Nephron progenitor cell (in vitro differentiated cells): ENCODE measurements at places on chromosomes 1 and 21.

DNA sequence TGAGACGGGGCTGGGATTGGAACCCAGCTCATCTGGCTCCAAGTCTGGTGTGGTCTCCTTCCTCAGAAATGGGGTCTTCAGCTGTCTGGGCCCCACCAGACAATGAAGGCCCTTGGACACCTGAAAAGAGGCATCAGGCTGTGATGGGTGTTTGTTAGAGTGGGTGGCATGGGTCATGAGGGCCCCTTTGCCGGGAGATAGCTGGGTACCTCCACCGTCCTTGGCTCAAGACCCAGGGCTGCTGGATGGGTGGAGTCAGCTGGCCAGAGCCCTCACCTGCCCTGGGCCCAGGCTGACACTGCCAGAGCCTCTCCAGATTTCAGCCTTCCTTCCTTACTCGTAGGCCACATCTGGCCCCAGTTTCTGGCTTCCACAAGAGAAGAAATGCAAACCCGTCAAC is 13.4 kb upstream of the TTC22 start:
- H3K36me3 ChIP-seq = no peaks in the 10 kb centered on the region
- H3K4me3 ChIP-seq = no peak overlapping the region
- peaks cover 35% of the 10 kb centered on the region for H3K27me3 ChIP-seq
- H3K27ac ChIP-seq = no peak overlapping the region

DNA sequence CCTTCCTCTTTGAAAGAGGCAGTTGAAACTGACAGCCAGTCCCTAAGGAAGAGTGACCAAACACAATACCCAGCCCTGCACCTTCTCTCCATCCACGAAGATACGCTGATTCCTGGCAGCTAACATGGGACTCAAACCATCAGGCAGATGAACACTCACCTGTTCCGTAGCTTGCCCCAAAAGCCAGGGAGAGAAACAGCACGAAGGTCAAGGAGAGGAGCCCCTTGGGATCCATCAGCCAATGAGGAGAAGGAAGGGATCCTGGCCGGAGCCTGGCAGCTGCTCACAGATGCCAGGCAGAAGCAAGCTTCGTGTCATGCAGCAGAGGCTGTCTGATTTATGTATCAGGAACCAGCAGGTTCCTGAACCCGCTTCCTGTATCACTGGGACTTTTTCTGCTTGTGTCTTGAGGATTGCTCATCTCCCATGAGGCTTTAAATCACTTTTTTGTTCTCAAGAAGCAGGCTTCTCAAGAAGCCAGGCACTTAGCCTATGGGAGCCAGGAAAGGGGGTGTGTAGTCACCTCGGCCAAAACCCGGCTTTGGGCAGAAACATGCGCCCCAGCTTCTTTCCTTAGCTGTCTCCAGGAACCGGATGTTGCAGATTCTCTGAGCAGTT is at the start of gene SLAMF1:
Gene SLAMF1 (minus strand): TSS at position 334 of the 618 bp plus-strand sequence. CDS start 99 bp downstream, at position 235.
- DNase-seq = no peak
- peak within 1 kb of the TSS; percentile 39 for H3K27ac ChIP-seq
- peaks cover 24% of the 10 kb centered on the region for H3K4me1 ChIP-seq

DNA sequence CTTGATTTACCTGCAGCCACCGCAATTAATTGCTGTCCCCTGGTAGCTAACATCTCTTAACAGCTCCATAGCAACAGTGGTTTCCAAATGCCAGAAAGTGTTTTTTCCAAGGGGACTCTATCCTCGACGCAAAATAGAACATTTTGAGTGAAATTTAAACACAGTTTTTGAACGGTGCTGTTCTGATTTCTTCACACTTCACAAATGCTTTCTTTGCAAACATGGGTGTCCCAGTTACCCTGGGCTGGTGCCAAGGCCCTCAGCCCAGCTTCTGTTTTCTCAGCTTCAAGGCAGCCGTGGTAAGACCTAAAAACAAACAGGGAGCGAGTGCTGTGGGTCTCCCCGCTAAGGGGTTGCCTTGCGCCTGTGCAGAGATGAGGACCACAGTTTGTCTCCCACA is 147.3 kb upstream of the VAMP3 start:
- no peaks in the 10 kb centered on the region for H3K36me3 ChIP-seq
- no peak overlapping the region for H3K27ac ChIP-seq
- H3K27me3 ChIP-seq = peaks cover 68% of the 10 kb centered on the region
- H3K4me1 ChIP-seq = peaks cover 19% of the 10 kb centered on the region
- DNase-seq = no peak

DNA sequence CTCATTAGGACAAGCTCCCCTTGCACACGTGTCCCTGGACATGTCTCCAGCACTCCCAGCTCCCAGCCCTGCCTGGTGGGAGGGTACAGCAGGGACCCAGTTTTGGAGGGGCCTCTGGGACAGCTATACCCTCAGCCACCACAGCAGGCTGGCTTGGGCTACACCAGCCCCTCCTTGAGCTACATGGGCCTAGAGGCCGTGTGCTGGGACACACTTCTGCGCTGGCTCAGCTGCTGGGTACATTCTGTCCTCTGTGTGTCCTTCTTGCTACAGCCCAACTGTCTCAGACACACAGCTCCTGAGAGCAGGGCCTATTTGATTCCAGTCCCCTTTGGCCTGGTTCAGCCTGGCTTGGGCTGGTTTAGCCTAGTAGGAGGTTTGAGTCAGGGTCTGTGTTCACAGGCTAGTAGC is 26.7 kb downstream of the DMAP1 start:
- peaks cover 97% of the 10 kb centered on the region for H3K4me1 ChIP-seq
- H3K4me3 ChIP-seq = peak overlapping the region; percentile 11
- no peak for DNase-seq

DNA sequence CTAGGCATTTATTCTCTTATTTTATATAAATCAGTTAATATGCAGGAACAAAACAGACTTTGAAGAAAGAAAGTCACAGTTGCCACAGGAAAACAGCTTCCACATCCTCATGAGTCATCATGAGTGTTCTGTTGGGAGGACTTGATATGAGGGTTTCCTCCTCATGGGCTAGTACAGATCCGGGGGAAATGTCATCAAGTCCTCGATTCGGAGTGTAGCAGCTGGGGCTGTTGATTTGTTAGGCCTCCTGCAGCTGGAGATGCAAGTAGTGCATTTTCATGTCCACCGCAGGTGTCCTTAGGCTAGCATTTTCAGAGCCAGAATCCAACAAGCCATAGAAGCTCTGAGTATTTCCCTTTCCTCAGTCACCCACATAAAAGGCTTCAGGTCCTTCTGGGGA is 36.7 kb downstream of the ADAM30 start:
- H3K36me3 ChIP-seq = no peaks in the 10 kb centered on the region
- H3K27ac ChIP-seq = no peak overlapping the region

- no peaks in the 10 kb centered on the region for H3K36me3 ChIP-seq
- no peaks in the 10 kb centered on the region for H3K27me3 ChIP-seq
- DNase-seq = no peak
- no peak overlapping the region for H3K4me3 ChIP-seq
- no peaks in the 10 kb centered on the region for H3K4me1 ChIP-seq
- no peak overlapping the region for H3K27ac ChIP-seq
Measured at GRCh38 chr1:194829492-194829891, 1643.1 kb upstream of the B3GALT2 start.

- no peak for DNase-seq
- H3K4me3 ChIP-seq = no peak overlapping the region
- no peaks in the 10 kb centered on the region for H3K4me1 ChIP-seq
- peaks cover 77% of the 10 kb centered on the region for H3K27me3 ChIP-seq
- no peak overlapping the region for H3K27ac ChIP-seq
- H3K36me3 ChIP-seq = no peaks in the 10 kb centered on the region
Measured at GRCh38 chr1:10651793-10652192, 144.7 kb downstream of the CASZ1 start.

DNA sequence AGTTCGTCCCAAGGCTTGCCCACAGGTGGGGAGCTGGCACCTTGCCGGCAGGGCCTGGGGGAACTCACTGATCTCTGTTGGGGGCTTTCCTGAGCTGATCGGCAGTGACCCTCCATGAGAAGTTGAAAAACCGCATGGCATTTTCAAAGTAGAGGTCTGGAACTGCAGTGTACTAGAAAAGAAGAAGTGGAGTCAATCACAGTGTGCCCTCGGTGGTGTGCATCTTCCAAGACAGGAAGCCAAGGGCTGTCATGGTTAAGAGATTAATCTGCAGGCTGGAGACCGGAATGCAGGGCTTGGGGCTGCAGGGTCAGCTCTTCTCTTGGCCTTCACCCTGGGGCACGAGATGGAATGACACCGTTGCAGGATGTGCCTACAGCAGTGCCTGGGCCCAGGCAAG is 56.8 kb downstream of the ECE1 start:
- H3K4me1 ChIP-seq = peaks cover 25% of the 10 kb centered on the region
- no peaks in the 10 kb centered on the region for H3K27me3 ChIP-seq
- no peak overlapping the region for H3K4me3 ChIP-seq
- H3K36me3 ChIP-seq = peaks cover 16% of the 10 kb centered on the region
- H3K27ac ChIP-seq = no peak overlapping the region
- DNase-seq = no peak

DNA sequence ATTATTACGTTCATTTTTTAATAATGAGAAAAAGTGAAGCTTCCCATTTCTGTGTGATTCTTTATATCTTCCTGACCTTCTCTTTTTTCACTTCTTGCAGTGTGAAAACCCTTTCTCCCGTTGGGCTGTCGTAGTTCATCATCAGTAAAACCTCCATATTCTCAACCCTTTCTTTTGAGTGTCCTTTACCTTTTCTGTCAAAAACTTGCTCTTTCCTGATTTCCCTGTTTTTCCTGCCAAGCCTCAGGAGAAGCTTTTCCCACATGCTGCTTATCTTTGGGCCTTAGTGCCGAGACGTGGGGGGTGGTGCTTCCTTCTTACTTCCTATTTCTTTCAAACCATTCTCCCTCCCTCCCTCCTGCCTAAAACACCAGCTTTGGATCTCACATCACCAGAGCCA is 46.1 kb downstream of the UCK2 start:
- peaks cover 91% of the 10 kb centered on the region for H3K36me3 ChIP-seq
- no peaks in the 10 kb centered on the region for H3K4me1 ChIP-seq
- peaks cover 8% of the 10 kb centered on the region for H3K27me3 ChIP-seq
- H3K27ac ChIP-seq = no peak overlapping the region

- H3K36me3 ChIP-seq = peaks cover 54% of the 10 kb centered on the region
- H3K4me3 ChIP-seq = no peak overlapping the region
- peaks cover 7% of the 10 kb centered on the region for H3K4me1 ChIP-seq
- H3K27me3 ChIP-seq = no peaks in the 10 kb centered on the region
Measured at GRCh38 chr1:25487628-25488027, 55.8 kb upstream of the LDLRAP1 start.

DNA sequence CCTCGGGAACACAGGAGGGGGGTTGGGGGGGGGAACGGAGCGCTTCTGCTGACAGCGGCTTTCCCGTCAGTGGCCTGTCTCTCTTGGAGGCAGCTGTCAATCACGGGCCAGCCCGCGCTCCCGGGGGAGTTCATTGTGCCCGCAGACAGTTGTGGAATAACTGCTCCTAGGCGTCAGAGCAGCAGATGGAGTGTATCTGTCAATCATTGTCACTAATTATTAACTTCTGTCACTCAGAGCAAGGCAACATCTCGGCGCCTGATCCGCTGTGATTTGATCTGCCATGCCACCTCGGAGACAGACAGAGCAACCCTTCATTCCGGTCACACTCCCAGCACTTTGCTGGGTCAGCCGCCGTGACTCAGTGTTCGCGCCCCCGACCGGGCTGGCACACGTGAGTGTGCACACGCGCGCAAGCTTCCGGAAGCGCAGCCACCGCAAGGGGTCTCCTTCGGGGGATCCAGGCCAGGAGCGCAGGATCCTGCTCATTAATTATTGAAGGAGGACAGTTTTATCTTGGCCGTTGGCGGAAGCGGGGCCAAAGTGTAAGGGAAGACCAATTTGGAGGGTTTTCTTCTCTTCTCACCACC is 75.8 kb downstream of the RRAGC start:
- peaks cover 54% of the 10 kb centered on the region for H3K4me1 ChIP-seq
- peaks cover 21% of the 10 kb centered on the region for H3K27me3 ChIP-seq
- no peak for DNase-seq
- H3K36me3 ChIP-seq = no peaks in the 10 kb centered on the region
- no peak overlapping the region for H3K4me3 ChIP-seq

- H3K4me1 ChIP-seq = peaks cover 13% of the 10 kb centered on the region
- no peaks in the 10 kb centered on the region for H3K36me3 ChIP-seq
- no peak overlapping the region for H3K4me3 ChIP-seq
- no peak overlapping the region for H3K27ac ChIP-seq
- H3K27me3 ChIP-seq = peaks cover 100% of the 10 kb centered on the region
- no peak for DNase-seq
Measured at GRCh38 chr1:90708236-90708786, 8.8 kb downstream of the BARHL2 start.

DNA sequence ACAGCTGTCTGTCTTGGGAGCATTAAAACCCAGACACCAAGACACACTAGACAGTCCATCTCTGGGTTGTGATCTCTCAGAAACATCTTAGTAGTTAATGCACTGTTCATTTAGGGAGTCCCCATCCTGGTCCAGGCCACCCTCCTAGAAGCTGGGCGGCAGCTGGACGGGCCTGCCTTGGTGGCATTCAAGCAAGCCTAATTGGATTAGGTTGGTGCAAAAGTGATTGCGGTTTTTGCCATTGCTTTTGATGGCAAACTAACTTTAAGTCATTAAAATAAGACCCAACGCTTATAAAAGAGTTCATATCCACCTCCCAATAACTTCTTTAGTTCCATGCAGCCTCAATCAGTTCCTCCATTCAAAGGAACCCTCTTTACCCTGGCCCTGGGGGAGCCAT is 21.7 kb downstream of the ATP5PO start:
- H3K27me3 ChIP-seq = peaks cover 6% of the 10 kb centered on the region
- H3K27ac ChIP-seq = no peak overlapping the region
- no peak overlapping the region for H3K4me3 ChIP-seq
- DNase-seq = no peak
- H3K4me1 ChIP-seq = peaks cover 45% of the 10 kb centered on the region

GRCh38 chr1:45455162-45455561 is 35.8 kb downstream of the TESK2 start:
- DNase-seq = no peak
- H3K36me3 ChIP-seq = no peaks in the 10 kb centered on the region
- no peaks in the 10 kb centered on the region for H3K4me1 ChIP-seq

GRCh38 chr1:196563768-196564167 is 44.5 kb downstream of the KCNT2 start:
- no peaks in the 10 kb centered on the region for H3K4me1 ChIP-seq
- no peak for DNase-seq
- H3K4me3 ChIP-seq = no peak overlapping the region
- no peak overlapping the region for H3K27ac ChIP-seq

- no peak overlapping the region for H3K27ac ChIP-seq
- H3K27me3 ChIP-seq = peaks cover 17% of the 10 kb centered on the region
- H3K4me3 ChIP-seq = no peak overlapping the region
- H3K36me3 ChIP-seq = no peaks in the 10 kb centered on the region
- H3K4me1 ChIP-seq = peaks cover 37% of the 10 kb centered on the region
Measured at GRCh38 chr1:24702511-24703293, 42.5 kb upstream of the CLIC4 start.
